Breast epithelium (tissue), 4 donors: ENCODE measurements at places on chromosomes 7 and 10. TPM values are rescaled to one million over a fixed set of nuclear protein-coding genes. Genes with fewer than 3 reads are reported as not detected.

- no peaks in the 10 kb centered on the region for H3K27me3 ChIP-seq
- no peak for DNase-seq
- no peaks in the 10 kb centered on the region for H3K36me3 ChIP-seq
- no peaks in the 10 kb centered on the region for H3K4me1 ChIP-seq
These were observed 74.0 kb upstream of the SAMD8 start for GRCh38 chr10:75037171-75038153.

- no peaks in the 10 kb centered on the region for H3K27me3 ChIP-seq
- H3K27ac ChIP-seq, result peak overlapping the region; percentile 62
- no peaks in the 10 kb centered on the region for H3K36me3 ChIP-seq
These were observed 67.8 kb upstream of the PDCD4 start for GRCh38 chr10:110803830-110804338.

DNA sequence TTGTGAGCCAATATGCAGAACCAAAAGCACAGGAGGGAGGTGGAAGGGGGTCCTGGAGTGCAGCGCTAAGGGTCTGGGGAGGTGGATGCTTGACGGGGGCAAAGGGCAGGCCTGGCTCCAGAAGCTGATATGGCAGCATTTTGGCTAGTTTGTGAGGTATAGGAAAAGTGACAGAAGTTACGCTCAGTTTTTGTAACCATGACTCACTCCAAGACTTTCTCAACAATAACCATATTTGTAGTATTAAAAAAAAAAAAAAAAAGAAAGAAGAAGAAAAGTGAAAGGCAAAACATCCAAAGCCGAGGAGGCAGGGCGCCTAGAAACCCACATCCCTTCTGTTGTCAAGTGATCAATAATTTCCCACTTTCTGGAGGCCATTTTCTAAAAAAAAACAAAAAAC, 92.3 kb downstream of the RNF216 start:
- no peaks in the 10 kb centered on the region for H3K36me3 ChIP-seq
- H3K27me3 ChIP-seq, result no peaks in the 10 kb centered on the region
- no peak for DNase-seq
- no peak overlapping the region for H3K4me3 ChIP-seq
- H3K27ac ChIP-seq, result peak overlapping the region; percentile 81
- H3K4me1 ChIP-seq, result peaks cover 36% of the 10 kb centered on the region

DNA sequence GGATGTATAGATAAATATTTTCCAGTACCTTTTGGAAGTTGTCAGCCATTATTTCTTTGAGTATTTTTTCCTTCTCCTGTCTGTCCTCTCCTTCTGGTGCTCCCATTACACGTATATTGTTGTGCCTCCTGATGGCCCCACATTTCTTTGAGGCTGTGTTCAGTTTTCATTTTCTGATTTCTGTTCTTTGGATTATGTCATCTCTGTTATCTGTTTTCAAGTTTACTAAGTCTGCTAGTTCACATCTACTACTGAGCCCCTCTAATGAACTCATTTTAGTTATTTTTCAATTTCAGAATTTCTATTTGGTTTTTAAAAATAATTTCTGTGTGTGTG, 16.3 kb downstream of the RBM33 start:
- no peaks in the 10 kb centered on the region for H3K27me3 ChIP-seq
- no peak overlapping the region for H3K27ac ChIP-seq
- DNase-seq, result no peak
- H3K4me3 ChIP-seq, result no peak overlapping the region

Gene PNLIPRP1
- not detected for total RNA-seq

DNA sequence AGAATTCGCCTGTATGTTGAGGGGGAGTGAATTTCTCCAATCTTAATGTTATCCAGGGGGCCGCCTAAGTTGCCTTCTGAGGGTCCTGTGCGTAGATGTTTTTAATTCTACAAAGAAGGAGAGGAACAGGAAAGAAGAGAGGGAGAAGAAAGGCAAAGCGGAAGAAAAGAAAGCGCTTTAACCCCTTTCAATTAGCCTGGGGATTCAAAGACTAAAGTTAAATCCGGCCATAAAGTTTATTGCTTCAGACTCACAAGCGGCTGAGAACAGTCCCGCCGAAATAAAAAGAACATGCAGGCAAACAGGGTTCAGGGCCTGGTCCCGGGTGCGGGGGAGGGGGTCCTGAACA, 4.5 kb downstream of the HOXA5 start:
- no peaks in the 10 kb centered on the region for H3K27me3 ChIP-seq
- no peaks in the 10 kb centered on the region for H3K36me3 ChIP-seq
- H3K4me3 ChIP-seq, result peak overlapping the region; percentile 23
- peak overlapping the region; percentile 96 for H3K27ac ChIP-seq
- DNase-seq, result no peak

GRCh38 chr10:17134737-17135260, 5.2 kb upstream of the CUBN start:
- H3K36me3 ChIP-seq, result no peaks in the 10 kb centered on the region
- H3K4me3 ChIP-seq, result no peak overlapping the region
- H3K27me3 ChIP-seq, result no peaks in the 10 kb centered on the region
- no peak for DNase-seq
- no peak overlapping the region for H3K27ac ChIP-seq
- no peaks in the 10 kb centered on the region for H3K4me1 ChIP-seq
